Stimulated activated CD8-positive, alpha-beta memory T cell treated with anti-CD3 and anti-CD28 coated beads, Interleukin-4, amount 100 ng/mL, for 4 hours (primary cell): ENCODE measurements at places on chromosomes 1 and 21.

GRCh38 chr1:218524526-218524925, 179.4 kb downstream of the TGFB2 start:
- no peak for DNase-seq

DNA sequence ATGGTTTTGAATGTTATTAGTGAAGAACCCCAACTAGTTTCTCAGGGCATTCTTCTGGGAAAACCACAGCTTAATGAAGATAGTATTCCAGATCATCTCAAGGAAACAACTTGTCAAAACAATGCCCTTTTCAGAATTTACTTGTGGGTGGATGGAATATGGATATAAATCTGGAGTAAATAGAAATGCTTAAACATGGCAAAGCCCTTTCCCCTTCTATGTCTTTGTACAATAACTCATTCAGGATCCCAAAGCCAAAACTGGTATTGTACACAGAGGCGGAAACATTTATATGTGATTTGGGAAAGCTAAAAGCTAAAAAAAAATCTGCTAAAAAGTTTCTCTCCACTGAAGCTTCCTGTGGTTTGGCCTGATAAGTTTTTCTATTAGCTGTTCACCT, 55.5 kb upstream of the RGS5 start:
- no peak for DNase-seq

DNA sequence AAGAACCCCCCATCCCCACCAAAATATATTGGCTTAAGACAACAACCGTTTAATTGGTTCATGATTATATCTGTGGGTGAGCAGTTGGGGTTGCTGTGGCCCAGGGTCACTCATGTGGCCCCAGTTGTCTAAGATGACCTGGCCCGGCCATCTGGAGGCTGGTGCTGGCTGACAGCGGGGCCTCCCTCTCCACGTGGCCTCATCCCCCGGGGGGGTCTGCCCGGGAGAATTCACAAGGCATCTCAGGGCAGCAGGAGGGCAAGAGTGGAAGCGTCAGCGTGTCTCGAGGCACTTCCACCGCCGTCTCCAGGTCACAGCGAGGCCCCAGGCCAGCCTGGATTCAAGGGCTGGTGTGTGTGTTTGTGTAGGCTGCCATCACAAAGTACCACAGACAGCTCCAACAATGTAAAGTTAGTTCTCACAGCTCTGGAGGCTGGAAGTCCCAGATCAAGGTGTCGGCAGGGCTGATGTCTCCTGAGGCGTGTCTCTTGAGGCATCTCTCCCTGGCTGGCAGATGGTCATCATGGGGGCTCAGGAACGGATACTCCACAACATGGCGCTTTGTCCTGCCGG, 11.0 kb upstream of the UTS2 start:
- no peak for DNase-seq

GRCh38 chr21:41349126-41349525, 12.7 kb upstream of the MX2 start:
- DNase-seq, result no peak

- DNase-seq, result no peak
Measured at GRCh38 chr21:32698971-32699693, 28.7 kb downstream of the SYNJ1 start.

GRCh38 chr1:214617843-214618242, 14.8 kb downstream of the CENPF start:
- DNase-seq, result no peak

GRCh38 chr1:227317523-227318015, 723 bp downstream of the CDC42BPA start:
- DNase-seq, result no peak

- no peak for DNase-seq
Measured at GRCh38 chr1:59046134-59046533, 250.8 kb upstream of the FGGY start.

DNA sequence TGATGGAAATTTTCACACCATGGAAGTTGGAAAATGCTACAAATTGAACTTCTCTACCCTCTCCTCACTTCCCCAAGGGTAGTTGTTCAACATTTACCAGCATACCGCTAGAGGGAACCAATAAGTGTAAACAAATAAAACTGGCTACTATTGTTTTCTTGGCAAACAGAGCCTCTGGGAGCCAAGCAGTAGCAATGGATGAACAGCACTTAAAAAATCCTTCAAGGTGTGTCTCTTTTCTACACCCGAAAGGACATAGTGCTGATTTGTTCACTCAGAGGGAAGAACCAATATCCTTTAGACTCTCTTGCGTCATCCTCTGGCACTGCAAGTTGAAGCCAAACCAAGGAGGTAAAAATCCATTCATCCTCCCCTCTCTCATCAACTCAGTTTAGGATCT, 161.5 kb downstream of the TBX15 start:
- DNase-seq, result no peak
